Cortex of kidney (tissue), 1 donor: ENCODE measurements at places on chromosomes 6 and 20.

GRCh38 chr6:19838442-19839236 lies 1.5 kb downstream of the ID4 start:
- no peak for DNase-seq

- DNase-seq = no peak
Observed at GRCh38 chr20:63382551-63383300, 21.6 kb upstream of the CHRNA4 start.

DNA sequence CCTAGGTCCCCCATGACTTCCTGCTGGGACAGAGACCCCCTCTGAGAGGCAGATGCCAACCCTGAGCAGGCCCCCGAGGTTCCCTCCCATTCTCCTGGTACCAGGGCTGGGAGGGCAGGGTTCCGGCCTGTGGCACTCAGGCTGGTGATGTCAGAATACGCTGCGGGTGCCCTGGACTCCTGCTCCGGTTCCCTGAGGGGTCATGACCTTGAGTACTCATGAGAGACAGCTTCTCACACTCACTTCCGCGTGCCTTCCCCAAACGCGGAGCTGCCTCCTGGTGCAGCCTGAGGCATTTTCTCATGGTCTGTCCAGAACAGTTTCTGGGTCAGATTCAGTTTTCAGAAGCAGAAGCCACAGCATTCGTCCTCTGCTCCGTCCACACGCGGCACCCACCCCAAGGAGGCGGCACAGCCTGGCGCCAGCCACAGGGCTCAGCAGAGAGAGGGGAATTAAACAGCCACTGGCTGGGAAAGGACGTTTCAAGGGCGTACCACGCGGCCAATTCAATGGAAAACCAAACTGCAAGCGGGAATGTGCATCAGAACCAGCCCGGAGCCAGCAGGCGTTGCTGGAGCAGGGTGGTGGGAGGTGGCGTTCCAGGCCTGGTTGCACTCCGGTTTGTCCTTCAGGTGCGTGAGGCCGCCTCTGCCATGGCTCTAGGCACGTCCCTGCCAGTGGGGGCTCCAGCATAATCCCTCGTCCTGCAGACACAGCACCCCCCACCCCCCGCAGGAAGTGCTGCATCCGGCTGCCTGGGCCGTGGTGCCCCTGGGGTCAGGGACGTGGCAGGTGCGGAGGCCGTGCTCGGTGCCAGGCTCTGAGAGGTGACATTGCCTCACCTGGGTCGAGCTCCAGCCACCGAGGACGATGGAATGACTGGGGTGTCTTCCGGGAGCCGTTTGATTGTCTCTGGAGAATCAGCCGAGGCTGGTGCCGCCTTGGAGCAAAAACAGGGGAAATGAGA lies 58.3 kb upstream of the BHLHE23 start:
- no peak for DNase-seq

GRCh38 chr6:91412532-91412931 lies 825.7 kb upstream of the MAP3K7 start:
- no peak for DNase-seq

DNA sequence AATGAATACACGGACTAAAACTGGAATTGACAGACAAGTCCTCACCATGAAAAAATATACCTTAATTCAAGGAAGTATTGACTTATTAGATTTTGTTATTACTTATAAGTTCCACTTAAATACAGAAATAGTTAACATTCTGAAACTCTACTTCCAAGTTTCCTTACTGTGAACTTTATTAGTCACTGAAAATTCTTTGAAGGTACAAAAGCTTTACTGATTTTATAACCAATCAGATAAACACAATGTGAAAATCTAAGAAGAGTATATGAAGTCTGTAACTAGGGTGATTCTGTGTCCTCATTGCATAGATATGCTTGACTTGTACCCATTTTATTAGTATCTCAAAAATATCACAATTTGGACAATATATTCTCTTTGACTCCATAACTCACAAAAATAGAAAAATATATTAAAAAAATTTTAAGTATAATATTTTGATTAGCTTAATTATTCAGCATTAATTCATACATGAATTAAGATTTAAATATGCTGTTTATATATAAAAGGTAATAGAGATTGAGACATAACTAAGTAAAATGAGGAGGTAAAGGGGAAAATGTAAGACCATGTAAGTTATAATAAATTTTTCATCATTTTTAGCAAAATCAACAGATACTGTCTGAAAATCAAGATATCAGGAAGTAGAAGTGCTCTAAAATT lies 6.6 kb downstream of the NAPB start:
- DNase-seq = no peak

- DNase-seq = no peak
Observed at GRCh38 chr20:10812759-10813327, 139.0 kb upstream of the JAG1 start.

DNA sequence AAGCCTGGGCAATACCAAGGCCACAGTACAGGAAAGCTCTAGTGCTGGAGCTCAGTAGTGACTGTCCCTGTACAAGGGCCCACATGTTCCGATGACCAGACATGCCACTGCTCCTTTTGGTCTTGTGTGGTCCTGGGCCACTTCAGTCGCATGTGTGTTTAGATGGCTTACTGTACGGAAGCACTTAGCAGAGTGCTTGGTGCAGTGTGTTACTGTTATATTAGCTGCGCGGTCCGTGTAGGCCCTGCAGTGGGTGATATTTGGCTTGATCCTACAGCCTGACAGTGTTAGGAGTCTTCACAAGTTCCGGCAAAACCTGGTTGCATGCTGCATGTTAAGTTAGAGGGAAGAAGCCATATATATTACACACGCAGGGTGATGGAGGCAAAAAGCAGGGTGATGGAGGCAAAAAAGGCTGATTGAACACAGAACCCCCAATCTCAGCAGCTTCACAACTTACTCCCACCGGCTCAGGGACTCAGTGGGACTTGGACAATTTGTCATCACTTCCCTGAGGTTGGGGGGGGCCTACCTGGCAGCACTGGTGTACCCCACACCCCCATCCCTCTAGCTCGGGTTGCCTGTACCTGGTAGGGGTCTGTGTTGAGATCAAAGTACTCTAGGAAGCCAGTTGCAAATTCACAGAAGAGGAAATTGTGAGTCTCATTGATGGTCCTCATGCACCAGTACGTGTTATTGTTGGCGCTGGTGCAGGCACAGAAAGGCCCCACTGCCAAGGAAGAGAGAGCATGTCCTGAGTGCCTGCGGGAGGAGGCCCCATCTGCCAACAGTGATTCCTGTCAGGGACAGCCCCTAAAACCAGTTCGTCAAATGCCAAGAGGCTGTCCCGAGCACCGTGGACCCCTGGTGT lies 122.6 kb downstream of the SULF2 start:
- no peak for DNase-seq

DNA sequence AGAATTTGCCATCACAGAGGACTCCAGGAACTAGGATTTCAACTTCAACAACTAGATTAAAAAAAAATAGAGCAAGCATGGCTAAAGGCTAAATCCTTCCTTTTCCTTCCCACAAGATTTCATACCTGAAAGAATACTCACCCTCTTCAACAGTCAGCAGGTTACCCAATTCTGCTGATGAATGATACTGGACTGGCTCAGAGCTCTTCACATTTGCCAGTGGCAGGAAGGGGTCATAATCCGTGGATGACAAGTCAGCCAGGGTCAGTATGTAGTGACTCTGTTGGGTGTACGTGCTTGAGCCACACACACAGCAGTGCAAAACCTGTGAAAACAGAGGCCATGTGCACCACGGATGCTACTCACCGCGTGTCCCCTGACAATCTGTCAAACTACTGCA lies 152.9 kb downstream of the INSM1 start:
- DNase-seq = no peak

DNA sequence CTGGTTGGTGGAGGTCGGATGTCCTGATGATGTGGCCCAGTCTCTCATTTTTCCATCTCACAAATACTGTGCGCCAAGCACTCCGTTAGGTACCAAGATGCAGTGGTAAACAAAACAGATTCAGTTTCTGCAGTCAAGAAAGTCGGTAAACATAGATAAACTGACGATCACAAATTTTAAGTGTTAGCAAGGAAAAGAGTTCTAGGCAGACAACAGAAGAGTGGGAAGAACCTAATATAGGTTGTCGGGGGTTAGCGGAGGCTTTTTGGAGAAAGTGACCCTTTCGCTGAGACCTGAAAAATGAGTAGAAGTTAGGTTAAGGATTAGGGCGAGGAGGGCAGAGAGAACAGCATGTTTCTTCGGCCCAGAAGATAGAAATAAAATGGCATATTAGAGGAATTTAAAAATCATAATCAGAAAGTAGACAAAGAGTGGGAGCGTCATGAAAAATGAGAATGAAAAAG lies 514 bp downstream of the ORC3 start:
- no peak for DNase-seq

DNA sequence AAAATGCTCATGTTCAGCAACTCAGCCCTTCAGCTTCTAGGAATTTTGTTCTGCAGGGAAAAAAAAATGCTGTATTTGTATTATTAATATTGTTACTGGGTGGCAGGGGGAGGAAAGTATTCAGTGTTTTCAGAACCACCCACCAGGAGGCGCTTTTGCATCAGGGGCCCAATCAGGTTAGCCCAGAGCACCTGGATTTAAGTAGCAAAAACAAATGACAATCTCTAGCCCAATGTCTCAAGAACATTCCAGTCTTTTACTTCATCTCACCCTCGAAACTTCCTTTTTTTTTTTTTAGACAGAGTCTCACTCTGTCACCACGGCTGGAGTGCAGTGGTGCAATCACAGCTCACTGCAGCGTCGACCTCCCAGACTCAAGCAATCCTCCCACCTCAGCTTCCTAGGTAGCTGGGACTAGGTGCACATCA lies 635 bp upstream of the C20orf203 start:
- DNase-seq = no peak

GRCh38 chr6:14476793-14477531 lies 359.4 kb downstream of the CD83 start:
- no peak for DNase-seq

DNA sequence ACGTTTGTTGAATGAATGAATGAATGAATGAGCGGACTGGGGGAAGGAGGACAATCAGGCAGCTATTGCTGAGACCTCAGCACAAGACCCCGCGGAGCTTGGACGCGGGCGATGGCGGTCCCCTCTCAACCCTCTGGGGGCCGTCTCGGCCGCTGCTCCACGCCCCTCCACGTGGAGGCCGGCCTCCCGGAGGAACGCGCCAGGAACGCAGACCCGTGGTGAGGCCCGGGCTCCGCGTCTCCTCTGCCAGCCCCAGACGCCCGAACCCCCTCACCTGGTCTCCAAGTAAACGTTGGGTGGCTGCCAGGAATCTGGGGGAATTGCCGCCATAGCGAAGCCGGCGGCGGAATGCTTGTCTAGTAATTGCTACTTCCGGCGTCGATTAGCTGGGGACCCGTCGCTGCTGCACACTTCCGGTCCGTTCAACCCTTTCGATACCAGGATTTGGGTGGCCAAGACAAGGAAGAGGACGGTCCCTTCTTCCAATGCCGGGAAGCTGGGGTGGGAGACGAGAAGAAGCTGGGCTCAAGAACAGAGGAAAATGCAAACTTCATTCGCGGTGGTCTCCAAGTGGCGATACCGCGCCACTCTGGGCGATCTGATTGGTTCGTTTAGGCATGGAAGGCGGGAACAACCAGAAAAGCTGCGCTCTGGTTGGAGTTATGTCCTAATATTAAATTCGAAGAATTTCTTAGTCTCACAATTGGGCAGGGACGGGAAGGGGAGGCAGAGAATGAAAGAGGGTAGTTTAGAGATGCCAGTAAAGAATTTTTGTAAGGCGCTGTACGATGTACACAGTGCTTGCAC lies at the start of gene PPIL1:
TSS of gene PPIL1 (minus strand) at position 361 of the 807 bp plus-strand sequence. CDS start at position 330, 31 bp downstream.
- DNase-seq = no peak

- no peak for DNase-seq
Observed at GRCh38 chr20:5807431-5807830, 57.2 kb downstream of the SHLD1 start.

- DNase-seq = no peak
Observed at GRCh38 chr6:147752689-147753403, 244.4 kb downstream of the SAMD5 start.

- no peak for DNase-seq
Observed at GRCh38 chr20:1888796-1889463, 6.3 kb upstream of the SIRPA start.

- DNase-seq = no peak
Observed at GRCh38 chr20:51541189-51542032, 1.1 kb downstream of the NFATC2 start.

DNA sequence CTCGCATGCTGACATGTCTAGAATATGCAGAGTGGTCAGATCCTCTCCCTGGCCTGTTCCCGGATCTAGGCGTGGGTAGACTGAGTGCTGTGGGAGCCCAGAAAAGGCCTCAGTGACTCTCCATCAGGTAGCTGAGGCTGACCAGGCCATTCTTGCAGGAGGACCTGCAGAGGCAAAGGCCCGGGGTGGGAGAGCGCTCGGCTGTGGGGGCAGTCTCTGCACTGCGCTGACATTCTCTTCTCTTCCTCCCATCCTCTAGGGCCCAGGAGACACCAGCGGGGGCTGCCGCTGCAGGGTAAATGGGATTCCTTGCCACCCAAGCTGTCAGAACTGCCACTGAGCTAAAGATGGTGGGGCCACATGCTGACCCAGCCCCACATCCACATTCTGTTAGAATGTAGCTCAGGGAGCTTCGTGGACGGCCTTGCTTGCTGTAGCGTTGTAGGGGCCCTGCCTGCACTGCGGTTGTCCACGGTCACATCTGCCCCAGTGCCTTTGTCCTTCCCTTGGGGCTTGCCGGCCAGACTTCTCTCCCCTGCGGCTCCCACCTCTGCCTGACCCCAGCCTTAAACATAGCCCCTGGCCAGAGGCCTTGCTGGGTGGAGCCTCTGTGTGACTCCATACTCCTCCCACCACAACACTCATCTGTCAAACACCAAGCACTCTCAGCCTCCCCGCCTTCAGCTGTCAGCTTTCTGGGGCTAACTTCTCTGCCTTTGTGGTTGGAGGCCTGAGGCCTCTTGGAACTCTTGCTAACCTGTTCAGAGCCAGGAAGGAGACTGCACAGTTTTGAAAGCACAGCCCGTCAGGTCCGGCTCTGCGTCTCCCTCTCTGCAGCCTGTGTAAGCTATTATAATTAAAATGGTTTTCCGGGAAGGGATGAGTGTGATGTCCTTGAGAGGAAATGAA lies 22.2 kb downstream of the RBCK1 start:
- no peak for DNase-seq

- DNase-seq = no peak
Observed at GRCh38 chr6:13664703-13665352, 46.8 kb downstream of the RANBP9 start.

DNA sequence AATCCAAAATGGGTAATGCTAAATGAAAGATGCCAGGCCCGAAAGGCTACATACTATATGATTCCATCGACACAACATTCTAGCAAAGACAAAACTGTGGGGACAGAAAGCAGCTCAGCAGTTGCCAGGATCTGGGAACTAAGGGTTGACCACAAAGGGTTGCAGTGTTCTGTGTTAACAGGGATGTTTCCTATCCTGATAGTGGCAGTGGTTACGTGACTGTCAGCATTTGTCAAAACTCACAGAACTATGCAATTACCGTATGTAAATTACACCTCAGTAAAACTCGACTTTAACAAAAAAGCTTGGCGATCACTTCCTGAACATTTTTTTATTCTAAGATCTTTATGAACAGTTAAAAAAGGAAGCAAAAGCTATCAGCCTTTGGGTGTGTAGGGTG lies 83.9 kb downstream of the BANF2 start:
- no peak for DNase-seq

DNA sequence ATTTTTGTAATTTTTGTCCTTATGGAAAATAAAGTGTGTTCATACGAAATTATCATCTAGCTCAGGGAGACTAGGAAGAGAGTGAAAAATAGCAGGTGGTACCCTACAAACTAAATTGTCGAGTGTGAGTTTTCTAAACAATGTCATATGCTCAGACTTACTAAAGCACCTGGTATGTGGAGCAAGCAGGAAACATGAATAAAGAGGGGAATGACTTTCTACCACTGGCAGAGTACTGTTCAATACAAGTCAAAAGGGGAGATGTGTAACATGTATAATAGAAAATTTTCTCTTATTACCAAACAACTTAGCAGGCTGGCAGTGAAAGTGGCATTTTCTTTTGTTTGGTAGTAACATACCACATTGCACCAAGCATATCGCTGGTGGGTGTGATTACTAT lies 36.1 kb downstream of the CTNNBL1 start:
- no peak for DNase-seq
